ENCODE measurements at places on chromosomes 11 and 22.

DNA sequence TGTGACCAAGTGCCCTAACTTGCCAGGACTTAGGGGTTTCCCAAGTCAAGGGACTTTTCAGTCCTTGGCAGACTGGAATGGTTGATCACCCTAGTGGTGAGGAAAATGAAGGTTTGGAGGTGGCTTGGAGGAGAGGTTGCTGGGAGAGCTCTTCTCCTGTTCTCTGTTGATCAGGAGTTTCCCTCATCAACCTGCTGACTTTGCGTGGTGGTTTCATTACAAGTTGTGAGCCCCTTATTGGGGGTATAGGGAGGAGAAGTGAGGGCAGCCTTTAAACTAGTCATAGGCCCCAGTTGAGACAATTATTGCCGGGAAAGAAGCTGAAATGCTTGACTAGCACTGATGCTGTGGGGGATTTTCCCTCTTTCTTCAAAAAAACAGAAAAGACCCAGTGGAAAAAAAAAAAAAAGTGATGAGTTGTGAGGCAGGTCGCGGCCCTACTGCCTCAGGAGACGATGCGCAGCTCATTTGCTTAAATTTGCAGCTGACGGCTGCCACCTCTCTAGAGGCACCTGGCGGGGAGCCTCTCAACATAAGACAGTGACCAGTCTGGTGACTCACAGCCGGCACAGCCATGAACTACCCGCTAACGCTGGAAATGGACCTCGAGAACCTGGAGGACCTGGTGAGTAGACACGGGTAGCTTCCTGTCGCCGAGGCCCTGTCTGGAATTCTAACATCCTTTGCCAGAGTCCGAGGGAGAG lies at the start of gene CXCR5:
TSS of gene CXCR5 (plus strand) at position 525 of the 704 bp plus-strand sequence. CDS start at position 575, 50 bp downstream.
- DNase-seq = no peak

GRCh38 chr11:38818720-38819119 lies 2220.7 kb upstream of the RAG2 start:
- DNase-seq = no peak

DNA sequence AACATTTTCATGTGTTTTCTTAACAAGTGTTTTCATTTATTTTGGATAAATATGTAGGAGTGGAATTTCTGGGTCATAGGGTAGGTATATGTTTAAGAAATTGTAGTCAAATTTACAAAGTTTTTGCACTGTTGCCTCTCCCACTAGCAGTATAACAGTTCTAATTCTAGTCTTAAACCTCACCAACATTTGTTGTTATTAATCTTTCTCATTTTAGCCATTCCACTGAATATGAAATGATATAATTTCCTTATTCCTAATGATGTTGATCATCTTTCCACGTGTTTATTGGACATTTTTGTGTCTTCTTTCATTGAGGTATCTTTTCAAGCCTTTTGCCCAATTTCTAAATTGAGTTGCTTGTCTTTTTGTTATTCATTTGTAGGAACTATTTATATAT lies 62.0 kb downstream of the C11orf91 start:
- no peak for DNase-seq

DNA sequence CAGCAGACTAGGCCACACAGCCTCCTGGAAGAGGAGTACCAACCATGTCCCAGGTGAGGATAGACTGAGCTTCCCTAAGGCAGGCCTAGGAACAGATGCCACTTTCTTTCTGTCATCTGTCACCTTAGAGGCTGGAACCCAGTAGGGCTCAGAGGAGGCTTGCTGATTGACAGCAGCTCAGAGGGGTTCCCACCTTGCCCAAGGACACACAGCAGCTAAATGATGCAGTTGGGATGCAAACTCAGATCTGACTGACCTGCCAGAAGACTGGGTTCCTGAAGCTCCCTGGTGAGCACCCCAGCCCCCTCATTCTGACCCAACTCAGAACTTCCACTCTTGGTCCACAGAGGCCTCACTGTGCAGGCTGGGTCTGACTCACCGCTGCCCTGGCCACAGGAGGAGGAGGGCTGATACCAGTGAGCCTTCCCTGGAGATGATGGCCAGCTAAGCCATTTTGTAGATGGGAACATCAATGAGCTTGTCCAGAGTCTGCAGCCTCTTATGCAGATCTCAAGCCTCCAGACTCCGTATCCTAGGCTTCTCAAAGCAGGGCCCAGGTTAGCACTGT lies 14.0 kb downstream of the CAPN5 start:
- DNase-seq = no peak

DNA sequence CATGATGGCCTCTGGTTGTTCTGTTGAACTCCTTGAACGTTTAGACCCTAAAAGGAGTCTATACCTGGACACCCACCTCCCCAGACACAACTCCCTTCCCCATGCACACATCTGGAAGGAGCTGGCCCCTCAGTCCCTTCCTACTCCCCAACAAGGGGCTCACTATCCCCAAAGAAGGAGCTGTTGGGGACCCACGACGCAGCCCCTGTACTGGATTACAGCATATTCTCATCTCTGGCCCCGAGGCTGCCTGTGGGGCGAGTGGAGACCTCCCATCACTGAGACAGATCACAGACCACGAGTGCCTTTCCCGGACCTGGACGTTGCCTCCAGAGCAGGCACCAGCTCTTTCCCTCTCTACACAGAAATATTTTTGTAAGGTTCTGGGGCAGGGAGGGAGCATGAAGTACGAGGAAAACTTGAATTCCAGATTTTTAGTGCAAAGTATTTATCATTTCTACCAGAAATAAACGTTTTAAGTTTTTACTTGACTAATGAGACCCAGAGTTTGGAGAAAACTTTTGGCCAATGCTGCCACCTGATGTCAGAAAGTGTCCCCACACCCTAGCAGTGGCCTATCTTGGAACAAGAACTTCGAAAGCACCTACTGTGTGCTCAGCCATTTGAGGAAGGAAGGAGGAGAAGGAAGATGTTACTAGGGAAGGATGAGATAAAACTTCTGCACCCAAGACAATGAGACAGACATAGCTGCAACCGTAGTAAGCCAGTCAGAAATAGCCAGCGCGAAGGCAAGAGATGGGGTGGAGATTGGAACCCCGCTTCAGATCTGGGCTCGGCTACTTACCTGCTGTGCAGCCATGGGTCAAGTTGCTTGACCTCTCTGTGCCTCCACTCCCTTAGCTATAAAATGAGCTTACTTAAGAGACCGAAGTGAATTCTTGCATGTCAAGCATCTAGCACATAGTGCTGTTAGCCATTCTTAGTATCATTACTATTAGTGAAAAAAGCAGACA lies 10.2 kb upstream of the POU2F3 start:
- DNase-seq = no peak

DNA sequence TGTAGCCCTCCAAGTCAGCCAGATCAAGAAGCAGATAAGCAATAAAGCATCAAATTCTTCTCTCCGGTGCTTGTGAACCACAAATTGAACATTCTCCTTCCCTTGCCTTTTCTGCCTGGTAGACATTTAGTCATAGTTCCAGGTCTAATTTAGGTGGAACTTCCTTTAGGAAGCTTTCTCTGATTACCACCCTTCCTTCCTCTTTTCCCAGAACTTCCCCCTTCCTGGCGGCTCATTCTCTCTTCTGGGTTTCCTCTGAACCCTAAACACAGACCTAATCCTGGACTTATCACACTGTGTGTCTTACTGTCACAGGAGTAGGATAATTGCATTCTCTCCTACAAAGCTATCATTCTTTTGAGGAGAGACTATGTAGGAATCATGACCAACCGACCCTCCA lies 61.9 kb downstream of the RCN1 start:
- no peak for DNase-seq

DNA sequence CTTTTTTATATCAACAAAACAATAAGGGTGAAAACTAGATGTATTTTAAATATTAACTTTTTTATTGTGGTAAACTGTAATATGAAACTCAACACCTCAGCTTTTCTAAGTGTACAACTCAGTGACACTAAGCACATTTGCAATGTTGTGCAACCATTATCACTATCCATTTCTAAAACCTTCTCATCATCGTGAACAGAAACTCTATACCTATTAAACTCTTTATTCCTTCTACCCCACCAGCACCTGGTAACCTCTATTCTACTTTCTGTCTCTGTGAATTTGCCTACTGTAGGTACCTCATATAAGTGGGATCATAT lies 9.4 kb downstream of the HORMAD2 start:
- no peak for DNase-seq

DNA sequence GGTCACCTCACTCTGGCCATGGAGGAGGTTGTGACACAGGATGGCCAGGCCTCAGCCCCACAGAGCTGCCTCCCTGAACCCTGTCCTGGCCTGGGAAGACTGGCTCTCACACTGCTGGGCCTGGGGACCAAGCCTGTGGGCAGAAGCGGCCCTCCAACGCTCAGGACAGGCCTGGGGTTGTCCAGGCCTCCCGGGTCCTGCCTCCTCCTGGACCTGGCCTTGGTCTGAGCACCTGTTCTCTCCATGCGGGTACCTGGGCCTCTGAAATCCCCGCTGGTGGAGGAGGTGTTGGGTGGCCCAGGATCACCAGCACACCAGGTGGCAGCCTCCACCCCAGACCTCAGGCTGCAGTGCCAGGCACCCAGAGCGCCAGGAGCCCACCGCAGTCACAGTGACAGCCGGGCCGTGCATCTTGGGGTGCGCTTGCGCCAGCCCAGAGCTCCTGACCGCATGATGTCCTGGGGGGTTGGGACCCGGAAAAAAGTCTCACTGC lies 16.1 kb upstream of the PIM3 start:
- no peak for DNase-seq

- no peak for DNase-seq
Observed at GRCh38 chr11:64642871-64643255, 51.8 kb downstream of the SLC22A12 start.

- no peak for DNase-seq
Observed at GRCh38 chr11:16301462-16301861, 54.9 kb downstream of the SOX6 start.

- DNase-seq = no peak
Observed at GRCh38 chr11:117002639-117003299, 95.5 kb downstream of the SIK3 start.
